ENCODE measurements at places on chromosomes 6 and 20.

- no peak for DNase-seq
These were observed 28.6 kb downstream of the CEP43 start for GRCh38 chr6:167027772-167028171.

DNA sequence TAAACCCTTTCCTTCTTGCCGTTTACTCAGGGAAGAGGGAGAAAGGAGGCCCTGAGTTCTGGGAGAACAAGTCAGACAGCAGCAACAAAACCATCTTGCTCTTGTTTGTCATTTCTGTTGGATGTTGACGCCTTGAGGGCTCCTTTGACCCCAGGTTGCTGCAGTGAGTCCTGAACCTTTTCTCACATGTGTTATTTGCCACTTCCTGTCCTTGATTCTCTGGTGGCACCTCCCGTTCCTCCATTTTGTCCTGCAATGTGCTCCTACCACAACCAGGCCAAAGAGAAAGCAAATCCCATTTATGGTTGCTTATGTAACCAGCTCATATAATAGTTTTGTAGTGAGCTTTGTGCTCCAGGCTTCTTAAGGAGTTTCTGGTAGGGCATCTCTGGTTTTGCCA lies 66.6 kb upstream of the ADGRF4 start:
- DNase-seq: no peak

DNA sequence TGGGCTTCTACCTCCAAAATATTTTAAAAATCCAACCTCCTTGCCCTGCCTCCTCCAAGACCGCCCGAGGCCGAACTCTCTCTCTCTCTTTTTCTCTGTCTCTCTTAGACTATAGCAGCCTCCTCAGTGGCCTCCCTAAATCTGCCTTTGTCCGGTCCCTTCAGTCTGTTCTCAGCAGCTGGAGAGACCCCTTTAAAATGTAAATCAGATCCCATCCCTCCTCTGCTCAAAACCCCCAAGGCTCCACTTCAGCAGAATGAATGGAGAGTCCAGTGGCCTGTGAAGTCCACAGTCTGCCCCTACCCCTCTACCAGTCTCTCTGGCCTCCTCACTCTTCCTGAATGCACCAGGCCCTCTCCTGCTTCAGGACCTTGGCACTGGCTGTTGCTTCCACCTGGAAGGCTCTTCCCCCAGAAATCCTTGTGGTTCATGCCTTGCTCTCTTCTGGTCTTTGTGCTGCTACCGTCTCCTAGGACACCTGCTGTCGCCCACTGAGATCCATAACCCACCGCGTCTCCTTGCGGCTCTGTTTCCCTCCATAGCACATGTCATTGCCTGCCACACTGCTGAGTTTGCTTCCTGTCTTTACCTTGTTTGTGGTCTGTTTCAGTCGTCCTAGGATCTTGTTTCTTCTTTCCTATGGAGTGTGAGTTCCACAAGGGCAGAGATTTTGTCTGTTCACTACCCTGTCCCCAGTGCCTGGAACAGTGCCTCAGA lies 6.0 kb downstream of the MLN start:
- no peak for DNase-seq

DNA sequence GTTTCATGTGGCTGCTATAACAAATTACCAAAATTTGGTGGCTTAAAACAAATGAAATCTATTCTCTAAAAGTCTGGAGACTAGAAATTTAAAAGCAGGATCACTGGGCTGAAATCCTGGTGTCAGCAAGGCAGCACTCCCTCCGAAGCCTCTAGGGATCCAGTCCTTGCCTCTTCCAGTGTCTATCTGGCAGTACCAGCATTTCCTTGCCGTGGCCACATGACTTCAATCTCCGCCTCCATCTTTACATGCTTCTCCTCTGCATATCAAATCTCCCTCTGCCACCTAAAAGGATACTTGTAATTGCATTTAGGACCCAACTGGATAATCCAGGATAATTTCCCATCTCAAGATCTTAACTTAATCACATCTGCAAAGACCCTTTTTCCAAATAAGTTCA lies 30.2 kb downstream of the ARHGAP18 start:
- no peak for DNase-seq

- no peak for DNase-seq
These were observed 14.9 kb downstream of the TMEM181 start for GRCh38 chr6:158574800-158575199.

DNA sequence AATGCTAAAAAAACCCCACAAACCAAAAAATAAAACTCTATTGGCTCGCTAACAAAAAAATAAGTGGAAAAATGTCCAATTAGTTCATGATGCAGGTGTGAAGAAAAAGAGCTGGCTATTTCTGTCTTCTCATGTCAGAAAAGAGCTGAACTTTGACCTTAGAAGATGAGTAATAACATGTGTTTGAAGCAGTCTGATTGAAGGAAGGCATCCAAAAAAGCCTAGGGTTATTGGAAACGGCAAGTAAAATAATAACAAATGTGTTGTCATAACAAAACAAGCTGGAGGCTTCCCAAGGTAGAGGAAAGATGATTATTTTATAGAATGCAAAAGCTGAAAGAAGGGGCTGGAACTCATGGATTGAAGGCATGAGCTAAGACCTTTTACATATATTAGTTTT lies 94.4 kb upstream of the FAM184A start:
- DNase-seq: no peak

DNA sequence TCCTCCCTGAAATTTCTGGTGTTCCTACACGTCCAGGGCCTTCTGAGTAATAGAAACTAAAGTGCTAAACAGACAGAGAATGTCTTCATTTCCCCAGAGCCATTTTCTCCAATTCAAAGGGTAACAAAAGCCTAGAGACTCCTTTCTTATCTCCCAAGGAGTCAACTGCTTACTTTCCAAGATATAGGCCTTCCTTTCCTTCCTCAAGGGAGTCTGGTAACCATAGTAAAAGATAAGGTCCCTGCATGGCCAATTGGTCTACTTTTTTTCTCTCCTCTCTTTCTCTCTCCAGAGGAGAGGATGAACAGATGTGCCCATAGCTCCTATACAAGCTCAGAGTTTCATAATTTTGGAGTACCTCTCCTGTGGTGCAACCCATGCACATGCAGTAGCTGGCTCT lies 185.7 kb downstream of the ASCC3 start:
- DNase-seq: no peak

DNA sequence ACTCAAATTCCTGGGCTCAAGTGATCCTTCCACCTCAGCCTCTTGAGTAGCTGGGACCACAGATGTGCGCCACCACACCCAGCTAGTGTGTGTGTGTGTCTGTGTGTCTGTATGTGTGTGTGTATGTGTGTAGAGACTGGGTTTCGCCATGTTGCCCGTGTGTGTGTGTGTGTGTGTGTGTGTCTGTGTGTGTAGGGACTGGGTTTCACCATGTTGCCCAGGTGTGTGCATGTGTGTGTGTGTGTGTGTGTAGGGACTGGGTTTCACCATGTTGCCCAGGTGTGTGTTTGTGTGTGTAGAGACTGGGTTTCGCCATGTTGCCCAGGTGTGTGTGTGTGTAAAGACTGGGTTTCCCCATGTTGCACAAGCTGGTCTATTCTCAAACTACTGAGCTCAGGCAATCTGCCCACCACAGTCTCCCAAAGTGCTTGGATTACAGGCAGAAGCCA lies 28.3 kb downstream of the CDK5RAP1 start:
- peak; percentile 23 for DNase-seq

- DNase-seq: no peak
These were observed 26.8 kb upstream of the UBE2J1 start for GRCh38 chr6:89379281-89379680.

DNA sequence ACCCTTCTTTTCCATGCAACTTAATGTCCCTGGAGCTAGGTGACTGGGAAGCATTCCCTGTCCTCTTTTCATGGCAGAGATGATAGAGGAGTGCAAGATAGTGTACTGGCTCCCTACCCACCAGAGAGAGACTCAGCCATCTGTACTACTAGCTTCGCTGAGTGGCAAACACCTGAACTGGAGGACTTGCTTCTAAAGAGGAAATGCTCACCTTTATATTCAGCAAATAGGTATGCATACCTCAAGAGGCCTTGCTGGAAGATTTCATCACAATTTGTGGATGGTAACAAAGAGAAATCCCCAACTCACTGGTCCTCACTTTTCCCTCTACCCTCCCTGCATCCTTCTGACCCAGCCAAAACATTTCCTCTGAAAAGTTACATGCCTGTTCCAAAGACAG lies 124.1 kb downstream of the FOXA2 start:
- DNase-seq: no peak

DNA sequence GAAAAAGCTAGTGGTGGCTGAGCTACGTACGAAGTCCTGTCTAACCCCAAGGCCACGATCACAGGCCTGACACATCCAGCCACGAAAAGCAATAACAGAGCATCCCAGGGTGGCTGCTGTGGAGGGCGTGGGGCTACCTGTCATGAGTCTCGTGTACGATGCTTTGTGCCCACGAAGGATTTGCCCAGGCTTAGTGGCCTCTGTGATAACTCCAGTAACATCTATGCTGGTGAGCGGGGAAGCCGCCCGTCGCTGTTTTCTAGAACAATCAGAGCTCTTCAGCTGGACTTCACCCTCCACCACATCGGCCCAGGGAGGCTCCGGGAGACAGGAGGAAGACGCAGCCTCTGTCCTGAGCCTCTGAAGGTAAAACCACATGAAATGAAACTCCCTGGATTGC lies 250.5 kb downstream of the TAF4 start:
- no peak for DNase-seq
